ENCODE measurements at places on chromosomes 5 and 9.

GRCh38 chr5:102865171-102865509 lies 110.0 kb downstream of the PAM start:
- DNase-seq, result no peak

GRCh38 chr9:96867079-96867804 lies 12.9 kb upstream of the ZNF782 start:
- DNase-seq, result no peak

GRCh38 chr5:130425424-130425823 lies 521.2 kb downstream of the CHSY3 start:
- DNase-seq, result no peak

DNA sequence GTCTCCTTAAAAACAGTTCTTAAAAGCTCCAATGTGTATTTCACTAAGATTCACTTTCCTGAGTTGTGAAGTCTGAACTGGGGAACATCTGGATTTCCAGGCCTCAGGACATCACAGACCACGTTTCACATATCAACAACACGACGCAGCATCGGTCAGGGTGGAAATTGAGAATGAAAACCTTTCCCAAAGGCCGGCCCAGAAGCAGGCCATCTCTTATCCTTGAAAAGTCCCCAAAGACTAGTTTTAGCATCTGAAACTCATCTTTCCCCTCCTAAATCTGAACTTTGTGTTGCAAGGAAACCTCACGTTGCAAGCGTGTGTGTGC lies 96.4 kb upstream of the COL5A1 start:
- no peak for DNase-seq

DNA sequence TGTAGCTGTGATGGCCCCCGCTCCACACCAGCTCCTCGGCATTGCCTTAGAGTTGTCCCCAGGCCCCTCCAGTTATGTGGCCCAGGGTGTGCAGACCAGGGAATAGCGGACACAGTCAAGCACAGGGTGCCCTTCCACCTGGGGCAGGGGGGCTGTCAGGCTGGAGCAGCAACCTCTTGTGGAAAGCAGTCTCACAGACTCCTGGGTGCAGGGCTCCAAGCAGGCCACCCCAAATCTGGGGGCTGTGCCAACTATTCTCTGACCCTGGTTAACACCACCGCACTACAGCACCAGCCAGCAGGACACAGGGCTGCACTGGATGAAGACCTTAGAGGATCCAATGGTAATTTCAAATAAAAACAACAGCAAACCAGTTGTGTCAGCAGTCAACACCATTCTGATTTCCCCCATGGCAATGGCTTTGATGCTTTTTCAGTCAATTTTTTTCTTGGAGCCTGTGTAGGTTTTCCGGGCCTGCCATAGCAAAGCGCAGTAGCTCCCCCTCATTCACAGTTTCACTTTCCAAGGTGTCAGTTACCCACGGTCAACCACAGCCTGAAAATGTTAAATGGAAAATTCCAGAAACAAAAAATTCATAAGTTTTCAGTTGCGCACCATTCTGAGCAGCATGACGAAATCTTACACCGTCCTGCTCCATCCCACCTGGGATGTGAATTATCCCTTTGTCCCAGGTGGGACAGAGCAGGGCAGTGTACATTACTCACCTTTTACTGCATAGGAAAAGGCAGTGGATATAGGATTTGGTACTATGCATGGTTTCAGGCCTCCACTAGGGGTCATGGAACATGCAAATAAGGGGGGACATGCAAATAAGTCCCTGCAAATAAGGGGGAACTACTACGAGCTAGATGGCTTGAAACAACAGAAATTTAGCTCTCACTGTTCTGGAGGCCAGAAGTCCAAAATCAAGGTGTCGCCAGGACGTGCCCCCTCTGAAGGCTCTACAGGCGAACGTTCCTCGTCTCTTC lies 49.0 kb downstream of the C5orf15 start:
- no peak for DNase-seq

DNA sequence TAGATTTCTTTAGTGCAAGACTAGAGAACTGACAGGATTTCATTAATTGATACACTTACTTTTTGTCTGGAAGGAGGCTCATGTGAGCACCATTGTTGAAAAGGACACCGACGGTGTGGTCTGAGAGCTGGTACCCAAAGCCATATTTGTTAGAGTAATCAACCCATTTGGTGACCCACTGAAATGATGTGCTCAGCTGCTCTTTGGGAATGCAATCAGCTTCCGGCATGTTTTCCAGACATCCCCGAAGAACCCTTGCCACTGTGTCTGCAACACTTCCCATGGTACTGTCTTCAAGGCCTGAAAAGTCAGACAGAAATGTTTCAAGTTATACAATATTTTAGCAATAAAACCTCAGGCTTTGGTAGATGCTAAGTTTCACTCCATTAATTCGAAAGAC lies 4.4 kb downstream of the PLK2 start:
- no peak for DNase-seq

DNA sequence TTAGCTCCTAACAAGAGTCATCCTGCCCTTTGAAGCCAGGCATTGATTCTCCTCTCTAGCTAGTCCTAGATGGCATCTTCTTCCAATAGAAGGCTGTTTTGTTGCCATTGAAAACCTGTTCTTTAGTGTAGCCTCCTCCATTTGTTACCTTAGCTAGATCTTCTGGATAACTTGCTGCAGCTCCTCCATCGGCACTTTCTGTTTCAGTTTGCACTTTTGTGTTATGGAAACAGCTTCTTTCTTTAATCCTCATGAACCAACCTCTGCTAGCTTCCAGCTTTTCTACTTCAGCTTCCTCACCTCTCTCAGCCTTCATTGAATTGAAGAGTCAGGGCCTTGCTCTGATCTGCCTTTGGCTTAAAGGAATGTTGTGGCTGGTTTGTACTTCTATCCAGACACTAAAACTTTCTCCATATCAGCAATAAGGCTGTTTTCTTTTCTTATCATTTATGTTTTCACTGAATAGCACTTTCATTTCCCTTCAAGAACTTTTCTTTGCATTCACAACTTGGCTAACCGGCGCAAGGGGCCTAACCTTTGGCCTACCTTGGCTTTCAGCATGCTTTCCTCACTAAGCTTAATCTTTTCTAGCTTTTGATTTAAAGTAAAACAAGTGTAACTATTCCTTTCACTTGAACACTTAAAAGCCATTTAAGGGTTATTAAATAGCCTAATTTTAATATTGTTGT lies 166.5 kb upstream of the SLC12A2 start:
- DNase-seq, result no peak

GRCh38 chr9:133679056-133679455 lies 42.9 kb downstream of the DBH start:
- no peak for DNase-seq

- DNase-seq, result no peak
These were observed 26.3 kb downstream of the SPATA31C1 start for GRCh38 chr9:87944096-87944495.

DNA sequence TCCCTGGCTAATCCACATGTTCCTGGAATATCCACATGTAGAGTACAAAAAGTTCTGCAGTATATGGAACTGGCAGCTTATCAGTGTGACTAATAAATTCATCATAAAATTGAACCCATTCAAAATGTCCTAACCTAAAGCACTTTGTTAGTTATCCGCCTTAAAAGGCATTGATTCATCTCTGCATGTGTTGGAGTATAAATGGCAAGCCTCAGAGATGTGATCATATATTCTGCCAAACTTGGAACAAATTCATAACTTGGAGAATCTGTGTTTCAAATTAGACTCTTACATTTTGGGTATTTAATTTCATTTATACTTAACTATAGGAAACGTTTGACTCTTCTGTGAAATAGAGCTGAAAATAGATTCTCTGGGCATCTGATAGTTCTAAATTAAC lies 25.2 kb upstream of the NREP start:
- DNase-seq, result no peak

DNA sequence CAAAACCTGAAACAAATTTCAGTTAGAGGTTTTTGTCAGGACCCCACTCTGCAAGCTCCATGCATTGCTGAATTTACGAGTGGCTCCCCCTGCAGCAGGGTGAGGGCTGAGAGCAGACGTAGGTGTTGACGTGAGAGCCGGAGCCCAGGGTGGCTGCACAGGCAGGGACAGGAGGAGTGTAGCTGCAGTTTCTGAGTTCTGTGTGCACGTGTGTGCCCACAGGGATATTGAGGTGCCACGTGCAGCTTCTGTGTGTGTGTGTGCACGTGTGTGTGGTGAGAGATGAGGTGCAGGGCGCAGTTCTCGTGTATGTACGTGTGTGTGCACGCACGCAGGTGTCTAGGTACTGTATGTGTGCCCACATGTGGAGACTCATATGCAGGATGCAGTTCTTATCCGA lies 14.6 kb downstream of the PLEKHG4B start:
- no peak for DNase-seq

- DNase-seq, result no peak
These were observed 67.7 kb upstream of the SPOCK1 start for GRCh38 chr5:137566780-137567179.

- no peak for DNase-seq
These were observed 32.8 kb upstream of the ZSWIM6 start for GRCh38 chr5:61299261-61299681.
